ENCODE measurements at places on chromosomes 11 and 22. TPM values are rescaled to one million over a fixed set of nuclear protein-coding genes. Genes with fewer than 3 reads are reported as not detected.

Gene CBX7
- 11.5 TPM for total RNA-seq

Gene FGF19
- total RNA-seq: 27.4 TPM

Gene NELL1
- total RNA-seq: 0.39 TPM

Gene OPCML
- total RNA-seq: 4.4 TPM

Gene CBY1
- 12.8 TPM for total RNA-seq

Gene LAYN
- 4.3 TPM for total RNA-seq

Gene NXPE1
- total RNA-seq: not detected

Gene ADM2
- total RNA-seq: 12.8 TPM

DNA sequence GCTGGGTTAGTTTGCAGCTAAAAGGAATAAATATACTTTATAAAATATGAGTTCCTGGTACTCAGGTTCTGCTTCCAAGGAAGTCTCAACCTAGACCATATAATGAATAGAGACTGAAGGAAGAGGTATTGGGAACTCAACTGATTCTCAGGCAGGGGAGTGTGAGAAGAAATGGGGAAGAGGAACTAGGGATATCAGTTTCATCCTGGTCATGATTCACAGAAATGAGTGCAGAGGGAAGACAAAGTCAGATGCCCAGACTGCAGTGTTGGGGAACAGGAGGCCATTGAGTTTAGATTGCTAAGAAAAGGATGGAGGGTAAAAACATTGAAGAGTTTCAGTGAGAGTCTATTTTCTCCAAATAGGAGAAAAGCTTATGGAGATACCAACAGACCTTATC is 28.8 kb downstream of the PLAAT5 start:
- DNase-seq: no peak

GRCh38 chr11:80846979-80847378 is 1406.1 kb upstream of the TENM4 start:
- DNase-seq: no peak

GRCh38 chr11:12389676-12390657 is 12.6 kb downstream of the PARVA start:
- no peak for DNase-seq

DNA sequence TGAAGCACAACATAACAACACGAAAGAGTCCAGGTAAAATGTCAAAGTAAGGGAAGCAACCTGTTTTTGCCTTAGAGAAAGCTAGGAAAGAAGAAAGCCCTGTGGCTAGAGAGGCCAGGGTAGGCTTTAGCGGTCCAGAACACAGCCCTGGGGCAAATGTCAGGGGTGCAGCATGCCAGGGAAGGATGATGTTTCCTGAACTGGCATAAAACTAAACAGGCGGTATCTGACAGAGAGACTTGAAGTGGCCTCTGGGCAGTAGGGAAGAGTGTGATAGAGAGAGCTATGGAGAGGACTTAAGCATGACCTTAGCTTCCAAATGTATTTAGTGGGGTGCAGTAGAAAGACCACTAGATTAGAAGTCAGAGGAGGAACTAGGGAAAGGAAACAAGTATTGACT is 103.5 kb downstream of the KCNC1 start:
- DNase-seq: no peak

- DNase-seq: no peak
These were observed 36.1 kb downstream of the UBASH3B start for GRCh38 chr11:122691549-122692150.

DNA sequence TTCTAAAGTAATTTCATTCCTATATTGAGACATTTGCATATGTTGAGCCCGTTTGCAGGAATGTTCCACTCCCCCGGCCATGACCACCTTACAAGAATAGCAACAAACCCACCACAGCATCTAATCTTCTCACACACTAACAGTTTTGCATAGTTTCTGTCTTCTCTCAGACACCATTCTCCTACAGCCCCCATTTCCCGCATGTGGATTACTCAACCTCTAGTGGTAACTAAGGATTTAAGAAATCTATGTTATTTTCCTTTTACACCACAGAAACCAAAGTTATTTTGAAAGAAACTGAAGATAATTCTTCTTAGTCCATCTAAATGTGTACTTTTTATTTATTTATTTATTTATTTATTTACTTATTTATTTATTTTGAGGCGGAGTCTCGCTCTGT is 2.3 kb downstream of the MS4A4E start:
- DNase-seq: no peak

GRCh38 chr11:107592813-107593212 is 1.9 kb downstream of the ELMOD1 start:
- DNase-seq: peak; percentile 52

DNA sequence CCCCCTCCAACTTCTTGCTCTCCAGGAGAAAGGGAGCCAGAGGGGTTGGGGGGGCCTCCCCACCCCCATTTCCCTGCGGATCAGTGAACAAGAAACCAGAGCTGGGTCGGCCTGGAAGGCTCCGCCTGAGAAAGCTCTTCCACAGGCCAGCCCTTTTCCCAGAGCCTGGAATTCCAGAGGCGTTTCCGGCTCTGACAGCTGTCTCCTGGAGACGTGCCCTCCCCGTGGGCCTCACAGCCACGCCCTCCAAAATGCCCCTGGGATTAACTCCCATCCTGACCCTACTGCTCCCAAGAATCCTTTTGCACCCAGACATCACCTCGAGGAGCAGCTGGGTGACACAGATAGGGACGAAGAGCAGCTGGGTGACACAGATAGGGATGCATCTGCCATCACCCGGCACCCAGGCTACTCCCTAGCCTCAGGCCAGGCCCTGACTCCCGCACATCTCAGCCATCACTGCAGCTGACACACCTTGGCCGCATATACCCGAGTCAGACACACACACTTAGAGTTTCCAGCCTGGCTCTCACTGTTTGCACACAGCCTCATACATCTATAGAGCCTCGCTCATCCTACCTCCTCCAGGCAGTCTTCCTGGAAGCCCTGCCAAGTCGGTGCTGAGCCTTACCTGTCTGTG is 7.6 kb upstream of the CDC42EP1 start:
- DNase-seq: peak; percentile 80

- DNase-seq: no peak
These were observed 76.2 kb downstream of the KCNC1 start for GRCh38 chr11:17810746-17811145.

DNA sequence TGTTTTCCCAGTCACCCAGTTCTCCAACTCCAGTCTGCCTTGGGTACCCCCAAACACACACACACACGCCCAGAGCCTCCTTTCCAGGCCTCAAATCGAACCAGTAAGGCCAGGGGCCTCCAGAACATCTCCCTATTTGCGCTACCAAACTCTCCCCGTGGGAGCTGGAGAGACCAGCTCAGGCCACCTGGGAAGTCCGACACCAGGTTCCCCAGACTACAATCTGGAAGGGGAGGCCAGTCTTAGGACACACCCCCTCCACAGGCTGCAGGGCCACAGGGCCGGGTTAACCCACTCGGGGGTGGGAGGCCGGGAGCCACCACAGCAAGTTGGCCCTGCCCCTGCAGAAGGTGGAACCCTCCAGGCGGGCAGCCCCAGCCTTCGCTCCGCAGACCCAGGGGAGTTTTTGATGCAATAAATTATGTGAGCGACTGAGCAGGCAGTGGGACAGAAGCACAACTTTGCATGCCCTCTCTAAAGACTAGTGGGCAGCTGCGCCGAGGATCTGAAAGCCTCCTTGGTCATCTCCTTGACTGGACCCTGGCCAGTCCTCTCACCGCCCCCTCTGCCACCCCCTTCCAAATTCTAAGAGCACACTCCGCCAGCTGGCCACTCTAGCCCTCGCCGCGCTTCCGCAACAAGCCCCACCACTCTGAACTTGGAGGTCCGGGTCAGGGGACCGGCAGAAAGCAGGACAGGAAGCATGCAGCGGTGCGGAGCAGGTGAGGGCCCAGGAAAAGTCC is 2.8 kb downstream of the IGF2 start:
- DNase-seq: peak; percentile 64

GRCh38 chr11:68978931-68979594 is 1.7 kb downstream of the MRGPRD start:
- no peak for DNase-seq

GRCh38 chr22:17121233-17122195 is at the start of gene TMEM121B:
Gene TMEM121B (minus strand): TSS chr22:17121360. CDS start chr22:17121127, 233 bp downstream.
- DNase-seq: peak; percentile 98

GRCh38 chr11:129965248-129965647 is 37.4 kb downstream of the PRDM10 start:
- peak; percentile 23 for DNase-seq

GRCh38 chr11:34926101-34926830 is 9.8 kb downstream of the PDHX start:
- peak; percentile 58 for DNase-seq

All from GM23338 (cell line).